ENCODE measurements at places on chromosomes 13 and 19.
A peak's percentile ranks its signal among the peaks of the same experiment; 100 is the strongest.

- no peak for DNase-seq
Measured at GRCh38 chr19:46186717-46187101, 38.7 kb downstream of the IGFL2 start.

GRCh38 chr19:1156830-1157615 is 17.0 kb downstream of the SBNO2 start:
- DNase-seq: no peak

GRCh38 chr13:43369319-43369718 is 345.9 kb downstream of the DNAJC15 start:
- DNase-seq: no peak

- DNase-seq: peak; percentile 89
Measured at GRCh38 chr19:49057636-49058234, at the start of gene CGB7. Gene CGB7, minus strand, starts transcription at chr19:49057749. Its CDS starts 2,374 bp downstream, at chr19:49055375.

- DNase-seq: no peak
Measured at GRCh38 chr13:30874111-30874510, 32.0 kb upstream of the MEDAG start.

- no peak for DNase-seq
Measured at GRCh38 chr13:67353941-67354340, 123.8 kb upstream of the PCDH9 start.
